Gastroesophageal sphincter (tissue), 4 donors: ENCODE measurements at places on chromosomes 16 and 17. TPM values are rescaled to one million over a fixed set of nuclear protein-coding genes. Genes with fewer than 3 reads are reported as not detected.

The C16orf46 gene
- total RNA-seq, result 0.62 TPM

The FAAP100 gene
- total RNA-seq, result 15.3 TPM

The ZPBP2 gene
- total RNA-seq, result not detected

The NECAB2 gene
- not detected for total RNA-seq

The FLOT2 gene
- 78.8 TPM for total RNA-seq

The CCL14 gene
- total RNA-seq, result 46.1 TPM

The TLCD1 gene
- 1.1 TPM for total RNA-seq

The CD300LG gene
- 3.3 TPM for total RNA-seq

The MVD gene
- total RNA-seq, result 30.3 TPM

The SLC22A31 gene
- not detected for total RNA-seq

The ABCC11 gene
- total RNA-seq, result not detected

The XPO6 gene
- total RNA-seq, result 78.8 TPM

The SCIMP gene
- 1.9 TPM for total RNA-seq

The GCGR gene
- total RNA-seq, result not detected

DNA sequence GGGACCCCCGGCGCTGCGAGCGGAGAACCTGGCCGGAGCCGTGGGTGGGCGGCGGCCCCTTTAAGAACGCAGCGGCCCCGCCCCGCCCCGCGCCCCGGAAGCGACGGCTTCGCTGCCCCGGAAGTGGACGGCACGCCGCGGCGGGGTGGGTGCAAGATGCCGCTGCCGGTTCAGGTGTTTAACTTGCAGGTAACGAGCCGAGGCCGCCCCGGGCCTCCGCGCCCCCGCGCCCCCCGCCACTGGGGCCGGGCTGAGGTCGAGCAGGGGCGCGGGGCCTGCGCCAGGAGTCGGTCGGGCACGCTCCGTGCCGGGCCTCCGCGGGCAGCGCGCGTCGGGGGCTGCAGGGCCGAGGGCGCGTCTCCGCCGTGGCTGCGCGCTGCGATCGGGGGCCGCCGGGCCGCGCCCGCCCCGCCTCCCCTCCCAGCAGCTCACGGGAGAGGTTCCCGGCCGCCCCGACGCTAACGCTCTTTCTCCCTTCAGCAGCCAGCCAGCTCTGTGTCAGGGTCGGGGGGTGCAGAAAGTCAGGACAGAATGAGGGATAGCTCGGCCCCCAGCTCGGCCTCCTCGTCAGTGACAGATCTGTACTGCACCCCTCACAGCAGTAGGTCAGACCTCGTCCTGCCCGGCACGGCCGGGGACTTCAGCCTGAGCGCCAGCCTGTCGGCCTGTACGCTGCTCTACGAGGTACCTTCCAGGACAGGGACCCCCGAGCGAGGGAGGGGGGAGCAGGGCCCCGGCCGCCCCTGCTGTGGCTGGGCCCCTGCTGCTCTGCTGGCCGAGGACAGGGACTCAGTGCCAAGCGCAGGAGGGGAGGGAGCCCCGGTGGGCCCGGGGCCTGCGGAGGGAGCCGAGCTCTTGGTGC lies at the start of the genes GPS1 and RFNG:
Gene GPS1, plus strand, starts transcription at position 123 of the 862 bp plus-strand sequence. Its CDS starts 34 bp downstream, at position 157.
Gene RFNG, minus strand, starts transcription at position 36 of the 862 bp plus-strand sequence. CDS start 45 bp downstream, outside the sequence.
- peak; percentile 82 for ATAC-seq

- no peak for ATAC-seq
Observed at GRCh38 chr16:56871172-56871593, 6.2 kb downstream of the SLC12A3 start.

GRCh38 chr17:54194268-54194667 lies 371.5 kb downstream of the KIF2B start:
- ATAC-seq, result no peak

DNA sequence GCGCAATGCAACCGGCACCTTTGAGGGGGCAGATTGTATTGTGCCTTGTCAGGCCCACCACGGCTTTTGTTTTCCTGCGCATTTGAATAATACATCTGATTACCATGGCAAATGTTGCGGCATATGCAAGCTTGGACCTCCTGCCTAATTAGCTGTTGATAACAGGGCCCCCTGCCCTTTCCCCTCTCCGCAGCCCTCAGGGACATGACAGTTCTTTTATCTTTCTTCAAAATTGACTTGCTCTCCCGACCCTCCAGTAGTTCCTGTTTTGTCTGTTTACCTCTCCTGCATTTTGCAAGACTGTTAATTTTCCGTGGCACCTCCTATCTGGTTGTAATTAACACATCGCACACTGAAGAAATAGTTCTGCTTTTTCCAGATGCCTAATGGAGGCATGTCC lies 86.8 kb downstream of the RBFOX1 start:
- ATAC-seq, result no peak

DNA sequence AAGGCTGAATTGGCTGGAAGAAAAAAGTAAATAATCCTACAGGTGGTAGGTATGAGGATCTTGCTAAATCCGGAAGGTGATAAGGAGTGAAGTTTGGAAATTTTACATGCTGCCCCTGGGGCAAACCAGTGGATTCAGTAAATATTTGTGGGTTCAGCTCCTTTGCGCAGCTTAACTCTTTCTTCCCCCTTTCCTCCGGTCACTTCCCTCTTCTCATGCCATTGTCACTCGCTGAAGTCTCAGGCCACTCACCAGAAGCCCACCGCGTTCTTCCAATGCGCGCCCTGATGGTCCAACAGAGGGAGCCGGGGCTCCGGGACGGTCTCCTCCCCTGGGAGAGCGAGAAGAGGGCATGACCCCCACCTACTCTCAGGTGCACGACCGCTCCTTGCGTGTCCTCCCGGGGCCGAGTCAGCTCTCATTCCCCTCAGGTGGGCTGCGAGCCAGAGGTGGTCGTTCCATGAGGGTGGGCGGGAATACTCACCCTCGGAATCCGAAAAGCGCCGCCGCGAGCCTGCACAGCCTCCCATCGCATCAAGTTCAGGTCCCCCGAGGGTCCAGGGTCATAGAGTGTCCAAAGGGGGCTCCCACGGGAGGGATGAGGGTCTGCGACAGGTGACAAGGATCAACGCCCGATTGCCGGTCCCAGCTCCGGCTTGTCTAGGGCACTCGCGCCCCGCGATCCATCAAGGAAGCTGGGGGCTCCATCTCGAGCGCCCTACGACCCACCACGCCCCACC lies 474 bp downstream of the CLN3 start:
- peak; percentile 44 for ATAC-seq

DNA sequence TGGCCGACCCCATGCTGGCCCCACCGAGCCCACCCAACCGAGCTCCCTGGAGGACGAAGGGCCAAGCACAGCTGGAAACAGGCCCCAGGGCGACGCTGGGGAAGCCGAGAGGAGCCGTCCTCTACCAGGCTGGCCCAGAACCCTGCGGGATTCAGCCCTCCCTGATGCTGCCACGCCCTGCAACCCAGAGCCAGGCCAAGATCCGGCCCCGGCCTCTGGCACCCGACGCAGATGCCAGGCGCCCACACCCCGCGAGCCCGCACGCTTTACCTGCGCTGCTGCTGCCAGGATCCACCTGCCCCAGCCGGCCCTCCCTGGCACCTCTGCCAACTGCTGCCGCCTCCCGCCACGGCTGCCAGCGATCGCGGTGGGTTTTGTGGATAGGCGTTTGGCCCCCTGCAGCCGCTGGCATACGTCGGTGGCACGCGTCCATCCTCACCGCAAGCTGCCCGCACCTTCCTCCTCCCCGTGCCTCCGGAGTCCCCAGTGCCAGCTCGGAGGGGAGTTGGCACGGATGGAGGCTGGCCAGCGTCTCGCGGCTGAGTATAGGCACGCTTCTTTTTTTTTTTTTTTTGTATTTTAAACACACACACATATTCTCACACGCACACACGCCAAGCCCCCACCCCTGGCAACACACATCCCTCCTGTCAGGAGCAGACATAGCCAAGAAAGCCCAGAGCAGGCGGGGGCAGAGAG lies 41.3 kb upstream of the ACSF3 start:
- ATAC-seq, result no peak

- ATAC-seq, result no peak
Observed at GRCh38 chr17:80929449-80929848, 62.2 kb upstream of the CHMP6 start.

GRCh38 chr17:64615028-64615677 lies 47.0 kb downstream of the SMURF2 start:
- ATAC-seq, result no peak

GRCh38 chr17:80873307-80873951 lies 118.2 kb upstream of the CHMP6 start:
- ATAC-seq, result no peak

- ATAC-seq, result no peak
Observed at GRCh38 chr16:8519179-8519578, 71.1 kb downstream of the TMEM114 start.

GRCh38 chr17:60606036-60606435 lies 6.0 kb downstream of the PPM1D start:
- ATAC-seq, result no peak

DNA sequence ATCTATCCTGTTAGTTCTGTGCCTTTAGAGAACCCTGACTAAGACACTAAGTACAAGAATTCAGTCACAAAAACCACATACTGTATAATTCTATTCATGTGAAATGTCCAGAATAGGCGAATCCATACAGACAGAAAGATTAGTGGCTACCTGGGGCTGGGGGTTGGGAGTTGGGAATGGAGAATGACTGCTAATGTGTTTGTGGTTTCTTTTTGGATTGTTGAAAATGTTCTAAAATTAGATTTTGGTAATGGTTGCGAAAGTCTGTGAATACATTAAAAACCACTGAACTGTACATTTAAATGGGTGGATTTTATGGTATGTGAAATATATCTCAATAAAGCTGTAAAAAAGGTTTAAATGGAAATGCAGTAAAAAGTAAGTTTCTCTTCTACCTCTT lies 80.4 kb upstream of the AKTIP start:
- no peak for ATAC-seq

DNA sequence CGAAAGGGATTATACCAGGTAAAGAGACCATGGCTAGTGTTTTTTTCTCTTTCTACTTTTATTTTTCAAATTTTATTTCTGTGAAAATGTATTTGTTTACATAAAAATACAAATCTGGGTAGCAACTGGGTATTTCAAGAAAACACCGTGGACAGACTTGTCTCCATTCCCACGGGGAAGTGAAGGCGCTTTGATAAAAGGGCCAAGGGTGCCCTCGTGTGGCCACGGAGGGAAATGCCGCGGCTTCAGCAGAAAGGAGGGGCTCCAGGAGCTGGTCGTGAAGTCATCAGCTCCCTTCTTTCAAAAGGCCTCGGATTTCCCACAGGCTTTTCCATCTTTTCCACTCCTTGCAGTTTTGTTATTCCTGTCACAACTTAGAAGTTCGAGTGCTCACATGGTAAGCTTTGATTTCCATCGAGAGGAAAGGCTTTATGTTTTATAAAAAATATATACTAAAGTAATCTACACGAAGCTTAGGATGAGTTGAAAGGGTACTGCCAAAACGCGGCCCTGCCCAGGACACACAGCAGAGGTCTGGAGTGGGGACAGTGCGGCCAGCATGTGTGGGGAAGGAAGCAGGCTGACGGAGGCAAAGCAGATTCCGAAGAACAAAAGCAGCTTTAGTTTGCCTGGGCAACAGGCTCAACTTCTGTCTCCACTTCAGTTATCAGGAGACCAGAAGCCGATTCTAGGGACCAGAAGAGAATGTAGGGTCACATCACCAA lies 15.3 kb upstream of the MNT start:
- peak; percentile 83 for ATAC-seq

DNA sequence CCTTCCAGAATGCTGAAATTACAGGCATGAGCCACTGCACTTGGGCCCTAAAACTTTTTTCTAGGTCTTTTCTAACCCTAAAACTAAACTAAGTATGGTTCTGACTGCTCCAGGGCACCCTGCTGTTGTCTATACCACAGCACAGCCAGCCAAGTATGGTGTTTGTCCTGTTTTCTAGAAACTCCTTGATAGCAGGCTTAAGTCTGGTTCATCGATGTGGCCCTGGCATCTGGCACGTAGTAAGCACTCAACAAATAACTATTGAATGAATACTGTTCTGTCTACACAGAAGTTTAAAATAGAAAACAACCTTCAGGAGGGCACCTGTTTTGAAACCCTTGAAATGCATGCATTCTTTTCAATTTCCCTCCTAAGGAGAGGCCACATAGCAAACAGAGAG lies 44.5 kb upstream of the AKAP1 start:
- ATAC-seq, result no peak

DNA sequence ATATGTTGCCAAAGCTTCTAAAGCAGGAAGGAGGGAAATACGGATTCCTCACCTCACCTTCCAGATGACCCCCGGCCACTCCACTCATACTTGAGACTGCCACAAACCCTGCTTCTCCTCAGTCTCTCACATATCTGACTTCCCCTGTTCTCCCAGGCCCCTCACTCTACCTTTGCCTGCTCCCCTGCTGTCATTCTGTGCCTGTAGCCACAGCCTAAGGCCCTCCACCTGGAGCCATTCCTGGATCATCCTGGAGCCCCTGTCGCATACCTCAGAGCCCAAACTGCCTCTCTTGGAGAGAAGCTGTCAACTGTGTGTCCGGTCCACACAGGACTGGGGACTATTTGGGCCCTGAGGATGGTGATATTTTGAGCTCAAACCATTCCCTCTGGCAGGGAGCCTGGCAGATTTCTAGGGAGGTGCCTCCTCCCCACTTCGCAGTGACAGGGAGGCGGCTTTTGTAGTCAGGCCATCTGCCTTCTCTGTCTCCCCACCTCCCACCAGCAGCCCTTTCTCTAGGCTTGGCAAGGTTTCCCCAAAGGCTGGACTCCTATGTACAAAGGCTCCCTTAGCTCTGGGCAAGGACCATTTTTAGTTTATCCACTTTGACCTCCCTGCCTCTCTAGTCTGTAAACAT lies 2.3 kb upstream of the MED24 start:
- no peak for ATAC-seq

GRCh38 chr17:71398800-71399219 lies 722.0 kb upstream of the SOX9 start:
- no peak for ATAC-seq

- no peak for ATAC-seq
Observed at GRCh38 chr17:4440021-4440420, 6.3 kb downstream of the SPNS3 start.

GRCh38 chr16:65384441-65384840 lies 262.6 kb upstream of the CDH11 start:
- ATAC-seq, result no peak

GRCh38 chr17:44037471-44037870 lies 22.7 kb upstream of the TMEM101 start:
- no peak for ATAC-seq

DNA sequence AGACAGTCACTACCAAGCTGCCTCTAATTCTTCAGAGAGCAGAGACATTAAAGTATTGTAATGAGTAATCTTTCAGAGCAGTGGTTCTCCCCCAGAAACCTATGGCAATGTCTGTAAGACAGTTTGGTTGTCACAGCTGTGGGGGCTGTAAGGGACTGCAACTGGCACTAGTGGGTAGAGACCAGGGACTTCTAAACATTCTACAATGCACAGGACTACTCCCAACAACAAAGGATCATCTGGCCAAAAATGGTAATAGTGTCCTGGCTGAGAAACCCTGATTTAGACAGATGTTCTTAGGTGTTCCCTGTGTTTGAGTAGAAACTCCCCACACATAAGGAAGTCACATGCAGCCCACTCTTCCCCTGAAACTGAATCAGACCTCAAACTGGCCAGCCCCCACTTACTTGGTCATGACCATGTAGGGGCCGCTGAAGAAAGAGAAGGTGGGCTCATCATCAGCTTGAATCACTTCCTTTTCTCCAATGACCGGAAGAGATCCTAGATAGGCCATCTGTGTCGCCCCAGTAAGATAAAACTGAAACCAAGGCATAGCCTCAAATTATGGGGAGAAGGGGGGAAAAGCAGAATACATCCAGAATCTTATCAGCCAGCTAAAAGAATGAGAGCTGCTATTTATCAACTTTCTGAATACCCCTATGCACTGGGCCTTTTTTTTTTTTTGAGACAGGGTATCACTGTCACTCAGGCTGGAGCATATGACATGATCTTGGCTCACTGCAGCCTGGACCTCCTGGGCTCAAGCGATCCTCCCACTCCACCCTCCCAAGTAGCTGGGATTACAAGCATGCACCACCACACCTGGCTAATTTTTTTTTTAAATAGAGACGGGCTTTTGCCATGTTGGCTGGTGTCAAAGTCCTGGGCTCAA lies 75.8 kb downstream of the TEX14 start:
- ATAC-seq, result no peak
